ENCODE measurements at places on chromosomes 3 and 15.

DNA sequence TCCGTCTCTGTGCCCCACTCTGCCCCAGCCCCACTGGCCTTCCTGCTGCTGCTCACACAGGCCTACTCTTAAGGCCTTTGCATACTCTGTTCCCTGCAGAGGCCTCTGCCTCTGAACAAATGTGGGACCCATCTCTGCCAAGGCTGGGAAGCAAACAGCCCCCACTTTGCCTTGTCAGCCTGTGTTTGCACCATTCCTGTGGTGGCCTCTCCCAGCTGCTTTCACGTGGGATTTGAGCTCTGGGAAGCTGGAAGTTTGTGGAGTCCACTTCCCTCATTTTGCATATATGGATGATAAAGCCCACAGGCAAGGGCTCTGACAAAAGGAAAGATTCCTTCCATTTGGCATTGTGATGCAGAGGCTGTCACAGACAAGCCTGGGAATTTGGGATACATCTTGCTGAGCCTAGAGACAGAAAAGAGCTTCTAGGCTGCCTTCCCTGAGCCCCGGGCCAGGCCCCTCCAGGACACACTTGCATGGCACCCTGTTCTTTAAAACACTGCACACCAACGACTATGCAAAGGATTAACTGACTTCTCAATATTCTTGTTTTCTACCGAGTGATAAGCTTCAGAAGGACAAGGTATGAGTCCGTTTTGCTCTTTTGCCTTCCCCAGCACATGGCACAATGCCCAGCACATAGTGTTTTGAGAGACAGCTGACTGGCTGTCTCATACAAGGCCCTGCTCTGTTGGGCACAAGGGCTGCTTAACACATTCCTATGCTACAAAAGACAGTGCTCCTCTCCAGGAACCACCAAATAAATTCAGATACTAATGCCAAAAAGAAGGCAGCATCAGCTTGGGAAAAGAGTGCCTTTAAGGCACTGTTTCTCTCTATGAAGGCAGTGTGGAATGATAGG, 120.7 kb upstream of the TOPAZ1 start:
- no peak for DNase-seq

DNA sequence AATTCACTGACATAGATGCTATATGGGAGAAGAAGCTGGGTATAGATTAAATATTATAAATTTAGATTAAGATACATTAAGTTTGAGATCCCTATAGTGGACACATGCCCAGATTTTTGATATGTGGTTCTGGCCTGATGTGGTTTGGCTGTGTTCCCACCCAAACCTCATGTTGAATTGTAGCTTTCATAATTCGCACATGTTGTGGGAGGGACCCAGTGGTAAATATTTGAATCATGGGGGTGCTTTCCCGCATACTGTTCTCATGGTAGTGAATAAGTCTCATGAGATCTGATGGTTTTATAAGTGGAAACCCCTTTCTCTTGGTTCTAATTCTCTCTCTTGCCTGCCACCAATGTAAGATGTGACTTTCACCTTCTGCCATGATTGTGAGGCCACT, 189.4 kb upstream of the CD96 start:
- no peak for DNase-seq

DNA sequence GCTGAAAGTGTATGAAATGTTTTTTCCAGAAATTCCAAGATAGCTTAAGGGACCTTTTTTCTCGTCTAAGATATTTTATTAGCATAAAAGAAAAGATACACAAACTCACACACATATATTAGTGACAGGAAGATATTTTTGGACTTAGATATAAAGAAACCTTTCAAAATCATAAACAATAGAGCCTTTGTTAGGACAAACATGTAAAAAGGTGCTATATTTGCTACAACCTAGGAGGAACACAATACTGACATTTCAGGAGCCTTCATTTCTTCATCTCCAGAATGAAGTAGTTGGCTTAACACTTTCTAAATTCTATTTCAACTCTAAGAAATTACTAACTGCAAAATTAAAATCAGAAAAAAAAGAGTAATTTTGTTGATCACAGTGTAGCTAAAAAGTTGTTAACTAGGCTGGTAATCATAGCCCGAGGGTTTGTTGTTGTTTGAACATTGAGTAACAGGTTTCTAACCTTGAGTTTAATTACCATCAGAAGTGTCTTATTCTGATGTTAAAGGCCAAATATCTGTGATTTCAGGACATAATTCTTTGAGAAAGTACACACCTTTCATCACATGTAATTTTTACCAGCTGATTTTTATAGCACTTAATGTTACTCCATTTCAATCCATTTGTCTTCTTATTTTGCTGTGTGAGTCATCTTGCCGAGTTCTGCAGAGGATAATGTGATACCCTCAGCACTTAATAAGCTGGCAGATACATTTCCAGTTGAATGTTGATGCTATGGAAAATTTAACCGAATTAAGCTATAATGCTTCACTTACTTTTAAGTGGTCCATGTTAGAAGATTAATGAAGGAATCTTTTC, 97.3 kb downstream of the MBNL1 start:
- DNase-seq, result no peak

- DNase-seq, result no peak
Observed at GRCh38 chr3:16738451-16738850, 133.2 kb upstream of the DAZL start.

GRCh38 chr3:190048932-190049441, 71.7 kb downstream of the P3H2 start:
- no peak for DNase-seq

DNA sequence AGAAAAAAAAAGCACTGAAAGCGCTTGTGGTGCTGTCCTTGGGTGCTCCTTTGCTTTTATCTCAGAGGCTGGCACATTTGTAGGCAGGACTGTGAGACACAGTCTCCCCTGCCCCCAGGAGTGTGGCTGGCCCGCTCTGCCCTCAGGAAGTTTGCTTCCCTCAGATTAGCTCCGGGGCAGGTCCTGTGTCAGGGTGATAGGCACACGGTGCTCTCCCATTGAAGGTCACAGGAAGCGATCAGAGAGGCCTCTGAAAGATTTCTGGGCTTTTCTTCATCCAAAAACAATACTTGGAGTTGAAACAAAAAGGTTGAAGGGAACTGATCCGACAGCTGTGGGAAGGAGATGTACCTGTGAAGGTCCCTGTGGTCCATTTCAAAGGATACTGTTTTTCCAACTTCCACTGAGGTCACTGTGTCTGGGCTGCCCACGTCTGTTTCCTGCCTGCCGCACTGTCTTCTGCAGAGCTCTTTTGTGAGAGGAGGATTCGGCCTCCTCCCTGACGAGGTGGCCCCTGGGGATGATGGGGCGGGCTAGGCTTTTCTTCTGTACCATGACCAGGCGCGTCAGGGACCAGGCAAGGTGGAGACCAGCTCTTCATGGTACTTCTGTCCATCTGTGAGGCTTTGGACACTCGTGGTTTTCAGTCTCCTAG, 330.5 kb upstream of the CTDSPL start:
- DNase-seq, result no peak

DNA sequence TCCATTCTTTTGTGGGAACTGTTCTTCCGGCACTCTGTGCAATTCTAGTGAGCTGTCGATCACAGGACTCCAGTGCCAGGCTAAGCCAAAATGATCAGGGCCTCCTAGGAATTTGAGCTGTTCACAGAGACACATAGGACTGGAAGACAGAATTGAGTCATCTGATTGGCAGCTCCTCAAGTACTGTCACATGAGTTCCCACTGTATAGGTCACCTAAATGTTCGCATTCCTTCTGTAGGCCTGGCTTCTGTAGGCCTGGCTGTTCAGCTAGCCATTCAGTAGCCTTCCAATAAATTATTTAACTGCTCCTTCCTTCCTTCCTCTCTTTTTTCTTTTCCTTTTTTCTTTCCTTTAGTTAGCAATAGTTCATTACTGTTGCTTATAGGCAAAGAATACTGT, 4.3 kb downstream of the PROS1 start:
- no peak for DNase-seq

- DNase-seq, result no peak
Observed at GRCh38 chr15:62994975-62995681, 47.4 kb upstream of the TPM1 start.

GRCh38 chr3:40223856-40224255, 85.7 kb upstream of the EIF1B start:
- DNase-seq, result no peak

DNA sequence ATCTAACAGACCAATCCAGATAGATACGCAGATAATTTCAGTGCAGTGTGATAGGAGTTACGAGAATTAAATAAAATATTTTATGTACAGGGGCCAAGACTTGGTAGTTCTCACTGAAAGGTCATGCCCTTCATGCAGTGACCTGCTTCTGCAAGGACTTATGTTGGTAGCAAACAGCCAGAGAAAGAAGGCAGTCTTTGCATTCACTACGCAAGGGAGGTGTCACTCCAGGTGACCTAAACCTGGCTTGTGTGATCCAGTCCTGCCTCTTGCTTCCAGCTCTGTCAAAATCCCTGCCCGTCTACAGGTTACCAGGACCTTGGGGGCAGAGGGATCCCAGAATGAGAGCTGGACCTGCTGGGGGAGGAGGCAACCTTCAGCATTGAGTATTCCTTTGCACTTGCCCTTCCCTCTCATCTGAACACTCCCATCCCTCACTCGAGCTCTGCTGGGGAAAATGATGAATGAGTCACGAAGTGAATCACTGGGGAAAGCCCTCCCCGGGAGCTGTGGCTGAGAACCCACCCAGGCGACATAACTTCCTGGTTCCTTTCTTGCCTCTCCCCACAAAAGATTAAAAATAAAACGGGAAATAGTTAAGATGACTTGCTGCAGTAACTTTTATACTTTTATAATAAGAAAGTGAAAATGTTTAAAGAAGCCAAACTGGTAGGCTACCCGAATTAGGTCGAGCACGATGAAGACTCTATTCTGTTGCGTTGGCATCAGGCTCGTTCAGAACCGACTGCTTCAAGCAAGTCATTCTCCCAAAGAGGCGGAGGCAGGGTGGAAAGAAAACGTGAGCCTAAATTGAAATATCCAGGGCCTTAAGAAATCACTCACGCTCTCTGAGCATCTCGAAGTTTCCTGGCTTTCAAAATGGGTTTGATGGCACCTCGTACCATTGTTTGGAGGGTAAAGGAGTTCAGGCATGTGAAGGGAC, 216.1 kb downstream of the SLCO3A1 start:
- no peak for DNase-seq

DNA sequence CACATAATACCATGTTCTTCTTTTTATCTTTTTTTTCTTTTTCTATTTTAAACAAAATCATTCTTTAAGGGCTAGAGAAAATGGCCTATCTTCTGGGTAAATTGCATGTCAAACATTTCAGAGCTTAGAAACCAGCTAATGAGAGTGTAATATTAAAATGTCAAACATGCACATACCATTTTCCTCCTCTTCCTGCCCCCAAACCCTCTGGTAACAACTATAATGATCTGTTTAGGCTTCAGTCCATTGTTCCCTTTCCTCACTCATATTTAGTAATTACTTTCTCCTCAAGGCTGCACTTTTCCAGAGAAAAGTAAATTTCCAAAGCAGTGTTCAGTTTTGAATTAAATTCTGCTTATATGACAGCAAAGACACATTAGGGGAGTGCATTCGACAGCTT, 224.3 kb upstream of the ROBO2 start:
- DNase-seq, result no peak

GRCh38 chr3:3636815-3637214, 162.4 kb upstream of the LRRN1 start:
- DNase-seq, result no peak

- DNase-seq, result no peak
Observed at GRCh38 chr3:42014921-42015533, 53.1 kb upstream of the ULK4 start.

GRCh38 chr3:71033681-71034220, 549.8 kb downstream of the FOXP1 start:
- no peak for DNase-seq

- DNase-seq, result no peak
Observed at GRCh38 chr3:65483480-65483879, 555.2 kb downstream of the MAGI1 start.

DNA sequence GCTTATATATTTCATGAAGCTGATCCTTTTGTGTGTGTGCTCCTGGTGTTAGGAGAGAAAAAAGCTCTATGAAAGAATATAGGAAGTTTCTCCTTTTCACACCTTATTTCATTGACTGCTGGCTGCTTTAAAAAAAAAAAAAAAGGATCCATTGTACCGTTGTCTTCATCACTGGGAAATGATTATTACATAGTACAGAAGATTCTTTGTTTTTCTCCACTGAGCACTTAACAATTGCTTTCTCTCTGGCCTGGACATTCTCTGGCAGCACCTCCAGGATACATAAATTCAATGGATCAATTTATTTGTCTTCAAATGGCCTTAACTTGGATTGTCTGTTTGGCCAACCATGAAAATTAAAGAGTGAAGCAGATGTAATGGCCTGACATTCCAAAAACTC, 37.2 kb downstream of the DPH3 start:
- no peak for DNase-seq

GRCh38 chr15:43285609-43286037, 18.9 kb upstream of the TGM5 start:
- DNase-seq, result peak; percentile 56

DNA sequence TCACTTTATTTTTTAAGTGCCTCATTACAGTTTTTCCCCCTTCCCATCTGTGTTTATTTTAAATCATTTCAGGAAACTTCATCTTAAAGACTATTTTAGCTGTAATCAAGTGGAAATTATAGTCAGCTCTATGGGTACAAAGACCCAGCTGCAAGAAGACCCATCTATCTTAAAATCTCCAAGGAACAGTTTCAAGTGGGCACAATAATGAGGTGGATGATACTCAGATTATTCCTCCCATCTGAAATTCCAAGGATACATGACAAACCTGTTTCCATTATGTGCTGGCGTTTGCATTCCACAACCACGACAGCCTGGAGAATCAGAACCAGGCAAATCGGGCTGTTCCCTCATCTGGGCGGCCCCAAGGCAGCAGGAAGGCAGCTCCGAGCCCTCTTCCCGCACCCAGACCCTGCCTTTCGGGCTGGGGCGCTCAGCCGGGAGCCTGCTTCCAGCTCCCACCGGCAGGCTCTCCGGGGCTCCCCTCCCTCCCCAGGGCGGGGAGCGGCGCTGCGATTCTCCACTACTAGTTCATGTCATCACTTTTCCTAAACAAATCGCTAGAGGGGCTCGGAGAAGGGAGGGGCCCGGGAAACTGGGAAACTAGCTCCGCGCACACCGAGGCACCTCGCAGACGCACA, at the start of gene MGLL:
Gene MGLL, minus strand, starts transcription at position 475 of the 641 bp plus-strand sequence. Its CDS starts 197 bp downstream, at position 278.
- no peak for DNase-seq

- DNase-seq, result no peak
Observed at GRCh38 chr3:195548006-195548405, 4.9 kb upstream of the PPP1R2 start.

GRCh38 chr3:179970746-179971145, 66.0 kb downstream of the PEX5L start:
- no peak for DNase-seq

- peak; percentile 4 for DNase-seq
Observed at GRCh38 chr3:122100591-122101463, 45.7 kb downstream of the CD86 start.

DNA sequence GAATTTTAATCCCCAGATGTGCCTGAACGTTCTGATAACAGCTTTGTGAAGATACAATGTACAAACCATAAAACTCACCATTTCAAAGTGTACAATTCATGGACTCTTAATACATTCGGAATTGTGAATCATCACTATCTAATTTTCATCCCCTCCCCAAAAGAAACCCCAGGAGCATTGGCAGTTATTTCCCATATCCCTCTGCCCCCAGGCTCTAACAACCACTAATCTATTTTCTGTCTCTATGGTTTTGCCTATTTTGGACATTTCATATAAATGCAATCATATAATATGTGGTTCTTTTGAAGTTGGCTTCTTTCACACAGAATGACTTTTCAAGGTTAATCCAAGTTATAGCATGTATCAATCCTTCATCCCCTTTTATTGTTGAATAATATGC, 25.3 kb downstream of the PRICKLE2 start:
- DNase-seq, result no peak

- DNase-seq, result no peak
Observed at GRCh38 chr3:110528305-110529121, 543.1 kb upstream of the NECTIN3 start.

- no peak for DNase-seq
Observed at GRCh38 chr3:31802981-31803740, 177.9 kb downstream of the OSBPL10 start.
